ENCODE measurements at places on chromosomes 6 and 20.

- DNase-seq = no peak
Observed at GRCh38 chr20:57118107-57118769, 148.2 kb downstream of the BMP7 start.

GRCh38 chr6:164206807-164207423 lies 792.4 kb downstream of the QKI start:
- no peak for DNase-seq

GRCh38 chr6:124226396-124226795 lies 422.7 kb downstream of the NKAIN2 start:
- no peak for DNase-seq

GRCh38 chr6:38443352-38444144 lies 196.2 kb downstream of the BTBD9 start:
- no peak for DNase-seq

All from CD4-positive, alpha-beta T cell treated with Interleukin-12 subunit alpha and Interleukin-12 subunit beta, for 1 hour (primary cell).